ENCODE measurements at places on chromosomes 12 and 14. TPM values are rescaled to one million over a fixed set of nuclear protein-coding genes. Genes with fewer than 3 reads are reported as not detected.

- H3K27ac ChIP-seq, result peak overlapping the region; percentile 61
- H3K4me3 ChIP-seq, result no peak overlapping the region
- peaks cover 2% of the 10 kb centered on the region for H3K36me3 ChIP-seq
- peaks cover 8% of the 10 kb centered on the region for H3K4me1 ChIP-seq
These were observed 57.5 kb upstream of the PIWIL1 start for GRCh38 chr12:130280231-130280630.

GRCh38 chr12:12813120-12814101 lies at the start of gene DDX47:
TSS of gene DDX47 (plus strand) at chr12:12813346. CDS start at chr12:12813368, 22 bp downstream.
- H3K4me1 ChIP-seq, result peaks cover 79% of the 10 kb centered on the region
- peaks cover 44% of the 10 kb centered on the region for H3K36me3 ChIP-seq
- peak; percentile 98 for DNase-seq
- H3K27ac ChIP-seq, result peak within 1 kb of the TSS; percentile 88
- H3K4me3 ChIP-seq, result peak within 1 kb of the TSS; percentile 93

Gene TMEM179
- not detected for total RNA-seq

Gene NTN4
- not detected for total RNA-seq

Gene AQP6
- not detected for total RNA-seq

GRCh38 chr14:95191445-95192199 lies 34.3 kb upstream of the DICER1 start:
- peaks cover 11% of the 10 kb centered on the region for H3K27me3 ChIP-seq
- H3K4me1 ChIP-seq, result peaks cover 6% of the 10 kb centered on the region
- H3K36me3 ChIP-seq, result no peaks in the 10 kb centered on the region
- no peak overlapping the region for H3K27ac ChIP-seq
- no peak overlapping the region for H3K4me3 ChIP-seq

All from activated CD8-positive, alpha-beta T cell treated with anti-CD3 and anti-CD28 coated beads, Interleukin-2, amount 10 ng/mL, durations not matched to agents 7 days and 5 days (primary cell).